ENCODE measurements at places on chromosomes 6 and 20. TPM values are rescaled to one million over a fixed set of nuclear protein-coding genes. Genes with fewer than 3 reads are reported as not detected.

DNA sequence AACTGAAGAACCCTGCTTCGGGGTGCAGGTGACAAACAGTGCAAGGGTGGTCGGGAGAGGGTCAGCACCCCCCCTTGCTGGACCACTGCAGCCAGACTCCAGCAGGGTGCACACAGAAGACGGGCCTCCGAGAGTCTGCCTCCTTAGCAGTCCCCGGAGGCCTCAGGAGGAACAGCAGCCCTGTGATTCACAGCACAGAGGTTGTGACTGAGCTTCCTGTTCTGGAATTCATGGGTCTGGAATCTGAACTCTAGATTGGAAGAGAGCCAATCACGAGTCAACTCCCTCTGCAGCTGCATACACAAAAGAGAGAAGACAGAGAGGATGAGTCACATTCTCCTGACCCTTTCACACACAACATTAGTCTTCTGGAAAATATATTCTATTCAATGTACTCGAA lies 249.0 kb upstream of the OPRM1 start:
- DNase-seq = no peak

The DPPA5 gene
- polyA plus RNA-seq = not detected

DNA sequence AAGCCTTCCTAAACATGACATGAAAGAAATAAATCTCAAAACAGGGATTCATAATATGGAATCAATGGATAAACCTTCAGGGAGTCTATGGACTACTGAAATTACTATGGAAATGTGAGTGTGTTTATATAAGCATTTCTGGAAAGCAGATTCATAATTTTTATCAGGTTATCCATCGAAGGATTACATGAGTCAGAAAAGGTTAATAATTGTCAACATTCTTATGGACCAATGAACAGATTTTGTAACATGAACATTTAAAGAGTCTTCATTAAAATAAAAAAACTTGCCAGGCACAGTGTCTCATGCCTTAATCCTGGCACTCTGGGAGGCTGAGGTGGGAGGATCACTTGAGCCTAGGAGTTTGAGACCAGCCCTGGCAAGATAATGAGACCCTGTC lies 84.8 kb downstream of the AHI1 start:
- DNase-seq = no peak

DNA sequence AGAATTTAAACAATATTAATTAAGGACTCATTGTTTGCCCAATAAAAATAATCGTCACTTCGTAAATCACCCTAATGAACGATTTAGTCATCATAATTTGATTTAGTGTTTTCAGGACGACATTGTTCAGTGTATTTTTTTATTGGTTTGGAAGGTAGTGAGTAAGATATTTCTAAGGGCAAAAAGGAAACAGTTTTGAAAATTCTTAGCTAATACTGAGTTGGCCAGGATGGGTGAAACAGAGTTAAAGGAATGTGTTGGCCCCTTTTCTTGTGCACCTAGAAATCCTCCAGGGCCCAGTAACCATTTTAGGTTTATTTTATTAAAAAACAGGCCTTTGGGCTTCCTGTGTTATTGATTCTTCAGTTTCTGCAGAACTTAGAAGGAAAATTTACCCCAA lies 25.3 kb downstream of the ANKS1A start:
- DNase-seq = no peak

DNA sequence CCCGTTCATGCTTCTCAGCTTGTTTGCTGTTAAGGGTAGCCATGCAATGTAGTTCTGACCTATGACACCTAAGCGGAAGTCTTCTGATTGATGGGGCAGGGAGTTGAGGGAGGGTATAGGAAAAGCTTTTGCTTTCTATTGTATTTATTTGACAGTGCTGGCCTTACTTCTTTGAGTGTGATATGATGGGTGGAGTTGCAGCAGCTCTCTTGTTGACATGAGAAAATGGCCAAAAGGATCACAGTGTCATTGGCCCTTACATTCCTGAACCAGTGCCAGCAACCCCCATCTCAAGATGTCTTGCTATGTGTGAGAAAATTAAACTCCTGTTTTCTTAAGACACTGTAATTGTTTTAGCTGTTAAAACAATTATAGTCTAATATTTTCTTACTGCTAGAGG lies 117.5 kb downstream of the SAMD5 start:
- no peak for DNase-seq

DNA sequence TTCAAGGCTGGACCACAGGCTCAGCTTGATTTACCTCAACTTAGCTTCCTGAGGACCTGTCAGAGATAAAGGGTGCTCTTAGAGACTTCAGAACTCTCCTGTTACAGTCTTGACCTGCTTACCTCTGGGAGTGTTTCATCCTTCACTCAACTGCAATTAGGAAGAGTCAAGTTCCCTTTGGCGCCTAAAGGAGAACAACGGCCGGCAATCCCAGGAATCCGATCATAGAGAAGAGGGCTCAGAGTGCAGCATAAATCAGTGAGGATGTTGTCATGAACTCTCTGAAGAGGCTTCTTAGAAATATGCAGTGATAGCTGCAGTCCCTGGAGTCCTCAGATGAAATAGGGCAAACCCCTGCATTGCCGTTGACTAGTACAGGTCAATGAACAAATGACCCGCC lies 36.4 kb downstream of the LYRM2 start:
- DNase-seq = peak; percentile 61

The BLTP3A gene
- 13.2 TPM for polyA plus RNA-seq

The HMGCLL1 gene
- polyA plus RNA-seq = 2.5 TPM

DNA sequence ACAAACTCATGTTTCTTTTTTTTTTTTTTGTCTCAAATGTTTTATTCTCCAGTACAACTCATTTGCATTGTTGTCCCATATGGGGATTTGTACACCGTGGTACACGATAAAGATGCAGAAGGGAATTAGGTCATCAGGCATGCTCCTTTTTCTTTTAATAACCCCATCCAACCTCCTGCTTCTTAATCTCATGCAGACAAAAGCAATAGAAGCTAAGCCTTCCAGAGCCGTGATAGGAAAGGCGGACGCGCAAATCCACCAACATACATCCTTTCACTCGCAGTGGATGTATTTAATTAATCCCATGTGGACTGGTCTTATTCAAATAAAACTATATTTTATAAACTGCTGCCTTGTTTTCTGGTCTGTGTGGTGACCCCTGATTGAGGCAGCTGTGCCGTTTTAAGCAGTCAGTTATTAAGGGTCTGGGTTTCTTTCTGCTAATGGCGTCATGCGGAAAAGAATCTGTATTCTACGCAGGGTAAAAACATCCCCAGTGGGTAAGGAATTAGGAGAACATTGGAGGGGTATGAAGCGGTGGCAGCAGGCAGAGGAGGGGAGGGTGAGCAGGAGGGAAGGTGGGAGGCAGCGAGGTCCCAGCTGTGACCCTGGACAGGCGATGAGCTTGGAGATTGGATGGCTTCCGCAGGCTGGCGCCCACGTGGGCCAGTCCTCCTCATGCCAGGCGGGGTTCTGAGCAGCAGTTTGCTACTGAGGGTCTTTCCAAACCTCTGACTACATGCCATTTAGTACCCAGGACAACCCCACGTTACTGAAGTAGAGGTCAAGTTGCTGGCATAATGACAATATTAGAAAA lies 172.8 kb downstream of the LINC00237 start:
- no peak for DNase-seq

The FLRT3 gene
- polyA plus RNA-seq = 166 TPM

- DNase-seq = no peak
These were observed 81.2 kb downstream of the UNC5CL start for GRCh38 chr6:40957616-40958492.

The BPIFA2 gene
- polyA plus RNA-seq = not detected

DNA sequence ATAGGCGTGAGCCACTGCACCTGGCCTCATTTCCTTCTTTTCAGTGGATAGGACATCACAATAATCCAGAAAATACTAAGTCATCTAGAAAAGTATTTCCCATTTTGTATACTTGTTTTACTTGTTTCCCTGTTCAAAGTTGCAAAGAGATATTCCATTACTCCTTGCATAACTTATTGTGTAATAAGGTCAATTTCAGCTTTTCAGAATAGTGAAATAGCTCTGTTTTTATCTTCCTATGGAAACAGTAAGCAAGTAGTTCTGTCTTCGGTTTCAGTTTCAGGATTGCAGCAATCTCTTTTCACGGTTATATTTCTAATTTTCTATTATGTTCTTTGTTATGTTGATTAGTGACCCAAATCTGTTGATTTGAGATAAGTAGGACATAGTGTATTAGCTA lies 6.0 kb downstream of the STX11 start:
- DNase-seq = no peak

The SLC17A4 gene
- 2.5 TPM for polyA plus RNA-seq

GRCh38 chr6:47741807-47742206 lies 40.0 kb upstream of the OPN5 start:
- no peak for DNase-seq

DNA sequence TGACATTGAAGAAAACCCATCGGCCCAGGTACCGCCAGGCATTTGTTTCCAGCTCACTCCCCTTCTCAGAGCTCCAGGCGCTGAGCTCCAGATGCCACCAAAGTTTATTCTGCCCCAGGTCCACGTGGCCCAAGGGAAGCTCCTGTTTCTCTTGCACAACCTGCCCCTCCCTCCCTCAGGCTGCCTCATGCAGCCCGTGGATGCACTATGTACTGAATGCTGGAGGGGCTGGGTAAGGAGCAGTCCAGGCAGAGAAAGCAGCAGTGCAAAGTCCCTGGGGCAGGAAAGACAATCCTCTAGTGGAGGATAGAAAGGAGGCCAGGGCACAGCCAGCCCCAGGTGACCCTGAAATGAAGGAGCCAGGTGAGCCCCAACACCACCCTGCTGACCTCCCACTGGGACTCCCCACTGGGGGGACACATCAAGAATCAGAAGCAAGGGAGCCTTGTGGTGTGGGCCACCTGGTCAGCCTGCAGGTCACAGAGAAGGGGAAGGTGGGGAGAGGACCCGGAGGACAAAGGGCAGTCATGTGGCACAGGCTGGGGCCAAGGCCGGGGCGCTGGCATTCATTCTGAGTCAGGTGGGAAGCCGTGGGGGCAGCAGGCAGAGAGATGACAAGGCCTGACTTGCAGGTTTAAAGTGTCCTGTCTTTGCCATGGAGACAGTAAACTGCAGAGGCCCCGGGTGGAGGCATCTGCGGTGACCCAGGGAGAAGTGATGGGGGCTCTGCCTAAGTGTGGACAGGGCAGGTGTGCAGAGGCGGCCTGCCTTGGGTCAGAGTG lies 230.1 kb downstream of the PREX1 start:
- DNase-seq = no peak

DNA sequence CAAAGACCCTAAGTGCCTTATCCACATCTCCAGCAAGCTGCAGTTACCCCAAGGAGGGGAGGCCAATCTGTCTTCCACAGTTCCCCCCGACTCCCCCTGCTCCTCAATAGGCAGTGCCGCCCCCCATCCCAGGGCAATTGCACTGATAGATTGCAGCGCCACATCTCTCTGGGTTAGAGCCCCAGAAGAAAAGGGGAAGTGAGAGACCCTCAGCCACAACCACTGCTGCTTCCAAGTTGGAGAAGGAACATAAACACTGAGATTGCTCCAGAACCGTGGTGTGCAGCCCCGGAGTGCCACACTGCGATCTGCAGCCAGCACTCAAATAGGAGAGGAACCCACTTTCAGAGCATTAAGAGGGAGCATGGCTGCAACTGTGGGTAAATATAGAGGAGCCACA lies 101.5 kb downstream of the RWDD2A start:
- DNase-seq = no peak

- no peak for DNase-seq
These were observed 14.8 kb upstream of the VAPB start for GRCh38 chr20:58374027-58374850.

DNA sequence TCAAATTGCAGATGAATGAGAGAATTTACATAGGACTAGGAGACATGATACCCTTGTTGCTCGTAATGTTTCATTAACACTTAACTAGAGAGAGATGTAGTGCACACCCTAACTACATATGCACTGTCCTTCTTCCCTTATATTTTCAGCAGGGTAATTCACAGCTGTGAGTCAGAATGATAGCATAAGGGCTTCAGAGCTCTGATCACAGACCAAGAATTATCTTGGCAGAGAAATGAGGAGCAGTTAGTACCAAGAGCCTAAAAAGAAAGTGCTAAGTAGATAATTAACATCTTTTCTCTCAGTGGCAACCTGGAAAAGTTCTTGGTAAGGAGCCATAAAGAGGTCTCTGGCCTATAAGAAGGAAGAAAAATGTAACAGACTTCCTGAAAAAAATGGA lies 35.8 kb downstream of the GRIK2 start:
- no peak for DNase-seq

DNA sequence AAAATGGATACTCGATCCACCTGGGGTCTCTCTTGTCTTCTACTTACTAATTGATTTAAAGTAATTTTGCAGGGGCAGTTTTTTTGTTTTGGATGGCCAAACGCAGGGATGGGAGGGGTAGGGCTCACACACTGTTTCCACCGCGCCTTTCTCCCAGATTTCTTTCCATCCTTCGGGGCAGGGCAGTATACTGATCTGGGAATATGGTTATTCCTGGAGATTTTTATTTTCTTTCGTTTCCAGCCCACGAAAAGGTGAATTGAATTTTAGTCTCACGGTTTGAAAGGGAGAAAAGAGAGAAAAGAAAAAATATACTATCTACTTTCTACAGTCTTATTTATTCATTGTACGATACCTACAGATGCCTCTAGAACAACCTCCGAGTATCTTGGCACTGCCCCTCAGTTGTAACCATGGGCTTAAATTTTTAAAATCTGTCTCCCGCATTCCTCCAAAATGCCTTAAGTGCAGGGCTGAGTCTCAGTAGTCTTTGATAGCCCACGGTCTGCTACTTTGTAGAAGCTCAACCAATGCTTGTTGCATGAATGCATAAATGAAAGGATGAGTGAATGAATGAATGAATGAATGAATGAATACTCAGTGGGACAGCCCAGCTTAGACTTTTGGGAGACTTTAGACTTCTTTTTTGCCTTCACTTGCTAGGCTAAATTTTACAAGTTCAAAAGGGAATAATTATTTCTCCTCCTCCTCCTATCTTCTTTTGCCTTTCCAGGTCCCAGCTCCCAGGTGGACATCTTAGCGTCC lies 18.1 kb upstream of the TRIM27 start:
- DNase-seq = no peak

DNA sequence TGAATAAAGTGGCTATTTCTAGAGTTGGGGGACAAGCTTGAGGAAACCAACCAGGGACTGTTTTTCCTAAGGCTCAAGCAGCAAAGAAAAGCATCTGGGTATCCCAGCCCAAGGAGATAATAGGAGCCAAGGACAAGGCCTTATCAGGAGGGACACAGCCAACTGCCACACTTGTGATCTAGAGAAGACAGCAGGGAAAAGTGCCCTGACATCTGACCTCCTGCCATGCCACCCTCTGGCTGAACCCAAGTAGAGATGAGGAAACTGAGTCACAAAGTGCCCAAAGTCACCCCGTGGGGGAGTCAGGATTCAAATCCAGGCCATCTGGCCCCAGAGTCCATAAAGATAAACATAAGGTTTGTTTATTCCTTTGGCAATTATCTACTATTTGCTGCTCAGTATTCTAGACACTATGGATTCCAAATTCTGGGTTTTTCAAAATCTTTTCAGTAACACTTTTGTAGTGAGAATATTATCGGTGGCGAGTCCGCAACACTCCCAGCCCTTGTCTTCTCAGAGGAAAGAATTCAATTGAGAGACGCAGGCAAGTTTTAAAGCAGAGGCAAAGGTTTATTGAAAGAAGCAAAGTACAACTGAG lies 3.5 kb upstream of the LBP start:
- DNase-seq = no peak

The RNF144B gene
- polyA plus RNA-seq = 15.7 TPM

Measured in renal cortex interstitium (tissue), 15 donors.